ENCODE measurements at places on chromosomes 1 and 21. TPM values are rescaled to one million over a fixed set of nuclear protein-coding genes. Genes with fewer than 3 reads are reported as not detected.

DNA sequence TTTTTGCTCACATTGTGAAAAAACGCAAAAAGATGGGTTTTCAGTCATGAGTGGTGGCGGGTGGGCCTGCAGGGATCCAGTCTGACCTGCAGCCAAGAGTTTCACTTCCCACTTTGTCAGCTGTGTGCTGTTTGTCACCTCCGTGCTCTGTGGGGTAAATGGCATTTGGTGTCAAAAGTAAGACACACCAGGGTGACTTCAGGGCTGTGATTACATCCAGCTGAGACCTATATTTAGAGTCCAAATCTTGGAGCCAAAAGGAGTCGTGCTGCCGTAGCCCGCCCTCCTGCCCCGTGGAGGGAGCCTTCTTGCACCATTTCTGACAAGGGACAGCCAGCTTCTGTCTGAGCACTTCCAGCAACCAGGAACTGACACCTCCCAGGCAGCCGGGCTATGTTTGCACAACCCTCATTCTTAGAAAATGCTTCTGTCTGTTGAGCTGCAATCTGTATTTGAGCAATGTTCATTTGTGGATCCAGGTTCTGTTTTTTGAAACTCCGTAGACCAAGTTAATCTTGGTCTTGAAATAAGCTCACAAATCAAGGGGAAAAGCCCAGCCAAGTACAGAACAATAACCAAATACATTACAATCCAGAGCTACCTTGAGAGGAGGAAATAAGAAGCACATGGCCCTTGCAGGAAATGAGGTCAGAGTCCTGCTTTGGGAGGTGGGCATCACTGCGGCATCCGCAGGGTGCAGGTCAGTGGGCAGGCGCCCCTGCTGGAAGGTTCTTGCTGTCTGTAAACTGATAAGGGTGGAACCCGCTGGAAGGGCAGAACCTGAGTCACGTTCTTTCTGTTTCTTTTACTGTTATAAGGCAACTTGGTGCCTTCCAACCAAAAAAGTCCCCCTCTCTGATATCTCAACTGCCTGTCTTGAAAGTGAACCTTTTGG is 14.4 kb downstream of the ABCG1 start:
- peak; percentile 89 for DNase-seq

DNA sequence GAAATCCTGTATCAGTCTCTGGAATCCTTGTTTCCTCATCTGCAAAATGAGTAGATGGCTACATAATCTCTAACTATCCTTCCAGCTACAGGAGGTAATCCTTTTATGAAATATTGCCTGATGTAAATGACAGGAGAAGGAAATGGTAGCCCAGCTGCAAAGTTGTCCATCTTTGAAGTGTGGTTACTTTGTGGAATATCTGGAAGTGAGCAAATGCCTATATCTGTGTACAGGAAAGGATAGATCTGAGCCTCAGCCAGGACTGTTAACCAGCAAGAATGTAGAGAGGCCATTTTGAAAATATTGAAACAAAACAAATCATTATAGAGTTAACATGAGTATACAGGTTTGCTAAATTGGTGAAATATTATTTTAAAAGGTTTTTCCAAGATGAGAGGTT is 74.8 kb upstream of the BMP8A start:
- DNase-seq: no peak

AXDND1 gene
- total RNA-seq: not detected

NOS1AP gene
- total RNA-seq: 0.76 TPM

GRCh38 chr1:38028671-38029070 is 16.1 kb downstream of the UTP11 start:
- no peak for DNase-seq

DNA sequence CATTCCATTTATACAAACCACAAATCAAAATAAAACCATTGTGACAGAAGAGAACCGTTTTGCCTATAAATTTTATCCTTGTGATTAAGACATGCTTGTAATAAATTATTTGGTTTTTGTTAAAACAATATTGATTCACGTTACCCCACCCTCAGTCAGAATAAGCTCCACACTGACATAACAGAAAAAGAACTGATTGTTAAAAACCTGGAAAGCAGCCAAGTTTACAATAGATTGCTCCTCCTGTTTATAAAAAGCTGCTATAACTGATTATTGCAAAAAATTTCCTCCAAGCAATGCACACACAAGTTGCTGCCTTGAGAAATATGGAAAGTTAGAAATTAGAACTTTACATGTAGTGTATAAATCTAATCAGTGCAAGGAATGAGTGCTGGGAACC is 263.5 kb downstream of the SETD4 start:
- DNase-seq: no peak

DNA sequence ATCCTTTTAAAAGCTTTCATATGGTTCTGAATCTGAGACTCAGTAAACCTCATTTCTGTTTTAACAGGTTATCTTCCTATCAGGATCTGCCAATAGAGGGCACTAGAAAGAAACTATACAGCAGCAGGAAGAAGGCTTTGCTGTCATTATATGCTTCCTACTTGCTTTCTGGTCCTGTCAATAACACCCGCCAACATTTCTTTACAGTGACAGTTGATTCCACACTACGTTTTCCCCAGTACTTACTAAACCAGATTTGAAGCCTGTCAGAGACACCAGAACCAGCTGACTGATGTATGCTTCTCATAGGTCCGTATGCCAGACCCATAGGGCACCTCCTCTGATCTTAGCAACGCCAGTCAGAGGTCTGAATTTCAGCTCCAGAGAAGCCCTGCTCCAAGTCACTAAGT is 341.0 kb upstream of the NEGR1 start:
- no peak for DNase-seq

- no peak for DNase-seq
Observed at GRCh38 chr1:235885655-235886262, 19.1 kb upstream of the LYST start.

GRCh38 chr1:89331890-89332289 is 32.0 kb upstream of the GBP6 start:
- no peak for DNase-seq

DNA sequence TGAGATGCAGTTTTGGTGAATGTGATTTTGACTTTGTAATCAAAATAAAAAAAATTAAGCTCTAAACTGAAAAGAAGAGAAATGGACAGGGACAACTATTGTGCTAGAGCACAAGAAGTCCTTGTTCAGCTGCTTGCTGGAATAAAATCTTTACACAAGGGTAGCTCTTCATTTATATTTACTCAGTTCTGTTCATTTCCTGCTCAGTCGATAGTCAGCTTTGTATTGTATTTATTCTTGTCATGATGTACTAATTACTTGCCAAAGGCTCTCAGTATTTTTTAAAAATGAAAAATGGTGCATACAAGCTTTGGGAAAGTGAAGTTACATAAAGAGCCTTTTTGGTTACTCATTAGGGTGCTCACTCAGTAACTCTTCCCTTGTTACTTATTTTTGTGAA is 17.8 kb downstream of the F5 start:
- no peak for DNase-seq

DNA sequence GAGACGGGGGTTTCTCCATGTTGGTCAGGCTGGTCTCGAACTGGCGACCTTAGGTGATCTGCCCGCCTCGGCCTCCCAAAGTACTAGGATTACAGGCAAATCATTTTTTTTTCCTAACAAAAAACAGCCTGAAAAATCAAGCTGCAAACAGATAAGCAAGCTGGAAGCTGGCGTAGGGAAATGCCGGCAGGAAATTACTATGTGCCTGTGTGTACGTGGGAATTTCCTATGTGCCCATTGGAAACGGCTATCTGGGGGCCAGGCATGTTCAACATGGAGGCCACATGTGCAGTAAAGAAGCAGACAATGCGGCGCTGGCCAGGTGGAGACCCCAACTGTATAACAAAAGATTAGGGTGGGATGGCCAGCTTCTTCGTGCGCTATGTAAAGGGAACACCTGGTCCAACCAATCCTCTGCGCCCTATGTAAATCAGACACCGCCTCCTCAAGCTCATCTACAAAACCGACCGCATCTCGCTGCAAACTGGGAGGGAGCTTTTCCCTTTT is 9.1 kb upstream of the AADACL4 start:
- no peak for DNase-seq

RUNX3 gene
- total RNA-seq: 0.58 TPM
